ENCODE measurements at places on chromosomes 2 and 18.

GRCh38 chr2:36589230-36589630 lies 8.7 kb downstream of the FEZ2 start:
- DNase-seq = no peak

GRCh38 chr18:28735731-28736130 lies 558.8 kb upstream of the CDH2 start:
- DNase-seq = no peak

DNA sequence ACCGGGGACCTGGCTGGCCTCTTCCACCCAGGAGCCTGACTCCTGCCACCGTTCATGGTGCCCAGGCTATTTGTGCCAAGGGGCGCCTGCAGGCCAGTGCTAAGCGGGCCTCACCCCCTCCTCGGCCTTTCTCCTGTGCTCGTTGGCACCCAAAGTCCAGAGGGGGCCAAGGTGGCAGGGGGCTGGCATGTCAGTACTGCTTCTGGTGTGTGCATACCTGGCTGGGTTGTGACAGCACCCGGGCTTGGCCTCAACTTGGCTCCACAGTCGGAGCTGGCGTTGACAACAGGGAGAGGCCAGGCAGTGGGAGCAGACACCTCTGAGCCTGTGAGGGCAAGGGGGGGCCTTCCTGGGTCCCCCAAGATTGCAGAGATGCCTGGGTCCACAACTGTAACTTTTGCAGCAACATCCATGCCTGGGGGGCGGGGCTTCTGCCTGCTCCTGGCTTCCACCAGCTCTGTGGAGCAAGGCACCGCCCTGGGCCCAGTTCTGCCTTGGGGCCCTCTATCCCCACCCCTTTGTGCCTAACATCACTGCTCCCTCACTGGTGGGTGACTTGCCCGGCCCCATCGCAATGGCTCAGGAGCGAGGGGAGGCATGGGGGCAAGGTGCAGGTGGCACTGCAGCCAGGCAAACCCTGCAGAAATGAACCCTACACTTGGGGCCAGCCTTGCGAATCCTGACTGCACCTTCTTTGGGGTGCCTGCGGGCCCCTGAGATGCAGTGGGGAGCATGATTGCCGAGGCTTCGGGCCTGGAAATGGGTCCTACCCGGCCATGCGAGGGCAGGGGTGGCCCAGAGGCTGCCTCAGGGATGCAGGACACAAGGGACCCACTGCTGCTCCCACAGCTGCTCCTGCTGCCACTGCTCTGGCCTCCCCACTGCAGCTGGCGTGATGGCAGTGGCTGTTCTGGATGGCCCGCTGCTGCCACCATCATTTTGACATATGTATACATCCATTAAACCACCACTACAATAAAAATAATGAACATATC lies 35.9 kb downstream of the PTPN4 start:
- no peak for DNase-seq

- peak; percentile 53 for DNase-seq
These were observed 105.6 kb downstream of the VSNL1 start for GRCh38 chr2:17646081-17646554.

DNA sequence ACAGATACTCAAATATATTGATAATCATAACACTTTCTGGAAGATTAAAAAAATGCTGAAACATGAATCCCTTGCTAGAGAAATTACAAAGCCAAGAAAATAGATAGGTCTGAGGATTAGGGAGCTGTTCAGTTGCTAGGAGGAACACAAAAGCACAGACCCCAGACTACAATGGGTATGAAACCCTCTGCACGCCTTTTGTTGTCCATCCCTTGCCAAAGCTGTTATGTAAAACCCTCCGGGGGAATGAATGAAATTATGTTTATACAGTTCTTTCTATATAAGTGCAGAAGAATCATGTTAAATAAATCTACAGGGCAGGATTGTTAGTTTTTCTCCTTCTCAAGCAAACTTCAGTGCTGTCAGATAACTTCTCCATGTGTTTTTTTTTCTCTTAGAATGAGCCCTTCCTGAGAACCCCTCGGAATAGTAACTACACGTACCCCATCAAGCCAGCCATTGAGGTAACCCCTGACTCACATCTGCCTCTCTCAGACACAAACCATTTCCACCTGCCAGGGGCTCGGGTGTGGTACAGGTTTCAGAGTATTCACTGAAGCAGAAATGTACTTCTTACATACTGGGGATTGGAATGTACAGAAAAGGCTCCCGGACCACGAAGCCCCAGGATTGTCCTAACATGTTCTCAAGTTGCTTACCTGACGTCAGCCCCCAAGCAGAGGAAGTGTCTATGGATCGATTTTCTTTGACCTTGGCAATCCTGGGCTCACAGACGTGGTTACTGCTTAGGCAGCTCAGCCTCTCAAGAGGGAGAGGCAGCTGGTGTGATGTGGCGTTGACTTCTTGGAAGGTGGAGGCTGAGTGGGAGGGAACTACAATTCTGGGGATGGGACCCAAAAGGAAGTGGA lies 118.0 kb downstream of the PLB1 start:
- DNase-seq = no peak

DNA sequence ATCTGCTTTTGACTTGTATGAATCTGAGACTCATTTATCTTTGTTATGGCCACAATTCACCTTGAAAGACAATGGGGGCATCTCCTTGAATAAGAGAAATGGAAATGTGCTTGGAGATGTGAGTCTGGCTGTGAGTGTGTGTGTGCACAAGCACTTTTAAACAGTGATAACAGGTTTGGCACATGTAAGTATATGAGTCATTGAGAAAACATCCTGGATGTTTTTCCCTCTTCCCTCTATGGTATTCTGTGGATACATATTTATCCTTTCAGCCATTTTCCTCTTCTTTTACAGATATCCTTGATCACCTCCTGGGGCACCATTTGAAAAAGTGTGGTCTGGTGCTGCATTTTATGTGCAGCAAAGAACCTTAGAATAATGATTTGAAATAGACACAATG lies 317.3 kb upstream of the THUMPD2 start:
- no peak for DNase-seq

- no peak for DNase-seq
These were observed 8.2 kb downstream of the BIN1 start for GRCh38 chr2:127098711-127099110.

DNA sequence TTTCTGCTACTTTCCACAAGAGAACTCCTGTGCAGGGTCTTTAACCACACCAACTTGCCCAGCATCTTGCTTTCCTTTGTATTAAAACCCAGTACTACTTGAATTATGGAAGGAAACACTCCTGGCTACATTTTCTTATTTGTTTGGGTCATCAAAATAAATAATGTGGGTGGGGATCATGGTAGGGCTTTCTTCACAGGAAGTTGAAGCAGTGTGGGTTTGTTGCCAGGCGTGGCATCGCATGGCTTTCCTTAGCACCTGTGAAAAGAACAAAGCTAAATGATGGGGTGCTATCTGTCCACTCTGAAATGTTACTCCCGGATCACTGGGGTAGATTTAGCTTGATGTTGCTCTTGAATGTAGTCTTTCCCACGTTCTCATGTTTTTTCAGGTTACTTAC lies 18.7 kb downstream of the ARHGAP25 start:
- DNase-seq = no peak

- DNase-seq = no peak
These were observed 20.8 kb downstream of the DGUOK start for GRCh38 chr2:73947412-73948018.

DNA sequence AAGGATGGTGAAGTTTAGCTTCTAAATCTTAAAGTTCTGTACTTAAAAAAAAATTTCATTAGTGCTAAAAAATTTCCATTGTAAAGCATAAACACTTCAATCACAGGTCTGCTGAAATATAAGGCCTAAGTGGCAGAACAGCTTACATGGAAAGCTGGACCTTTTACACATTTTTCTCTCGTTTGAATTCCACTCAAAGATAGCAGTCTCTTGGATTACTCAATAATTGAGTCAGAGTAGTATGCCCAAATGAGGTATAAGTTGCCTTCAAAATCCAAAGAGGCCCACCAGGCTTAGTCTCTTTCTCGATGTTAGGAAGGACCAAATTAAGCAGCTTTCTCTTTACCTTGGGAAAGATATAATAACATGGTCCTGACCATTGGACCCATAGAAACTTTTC lies 220.4 kb upstream of the CWC22 start:
- no peak for DNase-seq

- DNase-seq = no peak
These were observed 226.8 kb downstream of the MC4R start for GRCh38 chr18:60145776-60146175.

DNA sequence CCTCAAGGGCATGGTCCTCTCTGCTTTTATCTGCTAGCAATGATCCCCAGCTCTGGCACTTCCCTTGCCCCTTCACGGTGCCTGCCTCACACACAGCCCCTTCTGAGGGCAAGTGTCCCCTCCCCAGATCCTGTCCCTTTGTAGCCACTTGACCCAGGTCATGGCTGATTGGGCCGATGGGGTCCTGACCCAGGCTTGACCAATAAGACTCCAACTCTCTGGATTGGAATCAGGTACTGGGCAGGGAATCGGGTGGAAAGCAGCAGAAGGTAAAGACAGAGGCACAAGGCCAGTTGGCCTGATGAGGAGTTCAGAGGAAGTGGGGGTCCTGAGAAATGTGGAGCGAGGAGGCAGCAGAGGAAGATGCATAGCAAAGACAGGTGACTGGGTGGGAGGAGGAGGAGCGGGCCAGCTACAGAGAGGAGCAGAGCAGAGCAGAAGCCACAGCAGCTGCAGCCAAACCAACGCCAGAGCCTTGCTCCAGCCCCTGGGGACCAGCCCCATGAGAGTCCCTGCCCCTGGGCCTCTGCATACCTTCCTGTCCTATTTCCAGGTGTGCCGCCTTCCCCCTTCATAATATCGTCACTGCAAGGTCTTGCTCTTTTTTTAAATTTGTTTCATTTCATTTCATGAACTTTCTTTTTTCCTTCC lies 39.1 kb downstream of the CAPN13 start:
- no peak for DNase-seq

- peak; percentile 53 for DNase-seq
These were observed 1.6 kb downstream of the COBLL1 start for GRCh38 chr2:164839914-164840457.

GRCh38 chr2:81658227-81658626 lies 1353.7 kb upstream of the LRRTM1 start:
- DNase-seq = no peak

- no peak for DNase-seq
These were observed 322.8 kb downstream of the RIT2 start for GRCh38 chr18:42792731-42793130.

GRCh38 chr2:230018153-230018552 lies 50.6 kb downstream of the SLC16A14 start:
- no peak for DNase-seq

GRCh38 chr2:46954951-46955571 lies 39.5 kb upstream of the MCFD2 start:
- no peak for DNase-seq

- DNase-seq = no peak
These were observed 101.0 kb upstream of the NT5C1B start for GRCh38 chr2:18690342-18690741.

- no peak for DNase-seq
These were observed 617.4 kb downstream of the BCL11A start for GRCh38 chr2:59936048-59936447.

- DNase-seq = no peak
These were observed 42.7 kb upstream of the ACTR3 start for GRCh38 chr2:113847144-113847543.

GRCh38 chr2:75716406-75716805 lies 5.7 kb upstream of the GCFC2 start:
- DNase-seq = no peak

DNA sequence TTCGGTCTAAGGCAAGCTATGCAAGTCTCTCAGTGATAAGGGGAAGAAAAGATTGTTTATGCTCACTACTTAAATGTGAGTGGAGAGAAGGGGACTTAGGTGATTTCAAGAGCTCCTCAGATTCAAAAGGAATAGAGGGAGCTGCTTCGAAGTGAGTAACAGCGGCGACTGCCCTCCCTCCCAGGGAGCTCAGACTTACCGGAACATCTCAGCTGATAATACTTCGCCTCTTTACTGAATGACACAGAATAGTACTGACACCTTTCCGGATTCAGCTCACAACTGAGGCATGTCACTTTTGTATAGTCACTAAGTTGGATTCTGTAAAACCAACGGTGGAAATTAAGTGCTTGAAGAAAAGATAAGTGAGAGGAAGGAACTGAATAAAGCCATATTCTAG lies 55.5 kb downstream of the DPP4 start:
- no peak for DNase-seq

DNA sequence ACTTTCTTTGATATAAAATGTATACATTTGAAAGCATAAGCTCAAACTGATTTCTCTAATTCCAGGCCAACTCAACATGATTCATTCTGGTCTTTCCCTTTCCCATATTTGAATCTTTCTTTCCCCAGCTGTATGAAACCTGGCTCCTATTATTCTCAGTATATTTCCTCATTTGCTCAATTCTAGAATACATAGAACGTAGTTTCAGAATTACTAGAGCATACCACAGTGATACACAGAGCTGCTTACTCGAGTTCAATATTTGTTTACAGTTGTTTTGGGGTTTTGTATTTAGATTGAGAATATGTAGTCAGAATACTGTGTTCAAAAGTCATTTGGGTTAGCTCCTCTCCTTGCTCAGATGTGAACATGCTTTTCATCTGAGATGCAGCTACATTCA lies 43.0 kb downstream of the TNFRSF11A start:
- DNase-seq = no peak

GRCh38 chr18:7633171-7633570 lies 66.1 kb downstream of the PTPRM start:
- no peak for DNase-seq

- DNase-seq = no peak
These were observed 8.5 kb upstream of the CYBRD1 start for GRCh38 chr2:171513719-171514160.

- DNase-seq = no peak
These were observed 93.1 kb downstream of the PIK3C3 start for GRCh38 chr18:42048158-42048557.

GRCh38 chr2:83196225-83196624 lies 1262.9 kb downstream of the SUCLG1 start:
- peak; percentile 23 for DNase-seq

GRCh38 chr18:79413025-79413424 lies 17.3 kb downstream of the NFATC1 start:
- no peak for DNase-seq

GRCh38 chr18:58806826-58807714 lies 57.6 kb upstream of the ZNF532 start:
- no peak for DNase-seq

- no peak for DNase-seq
These were observed 23.2 kb downstream of the SATB2 start for GRCh38 chr2:199434555-199434954.

DNA sequence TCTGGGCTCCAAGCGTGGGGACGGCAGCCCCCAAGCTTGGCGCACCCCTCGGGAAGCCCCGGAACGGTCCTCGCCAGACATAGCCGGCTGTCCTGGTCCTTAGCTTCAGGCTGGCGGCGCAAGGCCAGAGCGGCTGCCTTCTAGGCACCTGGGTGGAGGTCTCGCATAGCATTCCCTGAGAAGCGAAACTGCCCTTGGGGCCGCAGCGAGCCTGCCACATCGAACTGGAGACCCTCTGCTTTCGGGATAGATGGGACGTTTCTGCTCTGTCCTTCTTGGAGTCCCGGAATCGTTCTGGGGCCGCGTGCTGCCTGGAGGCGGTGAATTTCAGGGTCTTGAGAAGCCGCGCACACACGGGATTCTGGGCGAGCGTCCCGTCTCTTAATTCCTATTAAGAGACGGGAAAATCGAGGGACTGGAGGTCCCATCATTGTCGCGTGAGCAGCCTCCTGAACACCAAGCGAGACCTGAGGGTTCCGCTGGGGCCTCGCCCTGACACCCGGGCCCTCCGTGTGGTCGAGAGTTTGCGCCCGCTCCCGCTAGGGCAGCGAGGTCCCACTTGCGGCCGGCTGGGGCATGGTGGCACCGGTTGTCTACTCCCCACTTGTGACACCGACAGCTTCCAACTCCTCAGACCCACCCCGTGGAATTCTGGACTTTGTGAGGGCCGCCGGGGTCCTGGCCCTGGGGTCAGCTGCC lies 9.7 kb upstream of the EN1 start:
- DNase-seq = no peak
